ELR (cell line): ENCODE measurements at places on chromosomes 7 and 10.
A peak's percentile ranks its signal among the peaks of the same experiment; 100 is the strongest.

GRCh38 chr10:3095373-3096139 lies 28.2 kb downstream of the PFKP start:
- DNase-seq = peak; percentile 100

- no peak for DNase-seq
Observed at GRCh38 chr10:26323219-26323618, 106.6 kb downstream of the GAD2 start.

- DNase-seq = peak; percentile 75
Observed at GRCh38 chr7:111083413-111083812, 7.5 kb upstream of the LRRN3 start.

DNA sequence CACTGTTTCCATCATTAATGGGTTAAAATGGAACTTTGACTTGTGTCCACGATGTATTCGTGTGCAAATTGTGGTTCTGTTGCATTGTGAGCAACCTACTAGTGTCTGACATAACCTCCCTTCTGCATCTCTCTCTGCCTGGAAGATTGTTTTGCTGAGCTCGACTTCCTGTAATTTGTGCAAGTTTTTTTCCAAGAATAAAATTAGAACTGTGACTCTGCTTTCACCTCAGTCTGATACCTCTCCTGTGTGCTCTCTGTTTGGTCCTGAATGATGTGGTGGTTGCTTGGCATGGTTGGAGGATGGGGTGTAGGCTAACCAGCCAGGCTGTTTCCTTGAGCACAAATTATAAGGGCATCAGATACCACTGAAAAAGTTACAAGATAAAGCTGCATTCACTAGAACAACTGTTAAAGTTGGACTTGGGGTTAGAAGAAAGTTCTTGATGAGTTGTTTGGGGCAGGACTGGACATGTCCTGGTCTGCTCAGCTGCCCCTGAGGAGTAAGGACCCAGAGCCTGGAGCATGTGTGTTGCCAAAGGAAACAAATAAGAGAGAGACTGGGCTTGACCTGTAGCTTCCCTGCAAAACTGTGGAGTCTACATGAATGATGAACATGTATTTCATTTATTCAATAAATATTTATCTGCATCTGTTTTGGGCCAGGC lies 1.9 kb upstream of the VOPP1 start:
- no peak for DNase-seq

DNA sequence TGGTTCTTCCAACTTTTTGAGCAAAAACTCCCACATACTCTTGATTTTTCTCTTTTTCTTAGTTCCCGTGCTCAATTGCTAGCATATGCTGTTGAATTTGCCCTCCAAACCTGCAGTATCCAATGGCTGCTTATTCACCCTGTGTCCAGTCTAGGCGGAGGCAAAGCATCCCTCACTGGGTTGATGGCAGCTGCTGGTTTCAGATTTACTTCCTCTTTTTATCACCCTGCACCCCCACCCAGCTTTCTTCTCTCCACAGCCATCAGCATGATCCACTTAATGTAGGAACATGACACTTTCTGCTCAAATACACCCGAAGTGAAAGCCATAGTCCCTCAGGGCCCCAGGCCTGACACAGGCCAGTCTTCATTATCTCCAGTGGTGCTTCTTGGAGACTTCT lies 87.6 kb upstream of the ADARB2 start:
- DNase-seq = no peak

GRCh38 chr7:50275430-50275829 lies 29.1 kb upstream of the IKZF1 start:
- no peak for DNase-seq

GRCh38 chr7:123716877-123717276 lies 31.9 kb downstream of the WASL start:
- no peak for DNase-seq

- DNase-seq = peak; percentile 69
Observed at GRCh38 chr10:97612386-97612785, 20.9 kb downstream of the MORN4 start.

DNA sequence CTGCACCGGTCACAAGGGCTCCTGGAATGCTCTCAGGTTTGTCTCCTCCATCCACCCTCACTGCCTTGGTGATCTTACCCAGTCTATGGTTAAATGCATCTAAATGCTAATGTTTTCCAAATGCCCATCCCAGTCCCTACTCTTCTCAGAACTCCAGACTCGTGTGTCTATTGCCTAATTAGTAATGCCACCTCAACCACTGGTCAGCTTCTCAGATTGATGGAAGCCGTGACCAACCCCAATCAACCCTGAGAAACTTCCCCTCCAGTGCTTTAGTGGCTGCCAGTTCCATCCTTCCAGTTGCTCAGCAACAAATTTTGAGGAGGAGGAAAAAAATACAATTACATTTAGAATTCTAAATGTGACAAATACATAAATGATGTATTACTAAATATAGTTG lies 18.6 kb downstream of the NUDCD3 start:
- DNase-seq = no peak

DNA sequence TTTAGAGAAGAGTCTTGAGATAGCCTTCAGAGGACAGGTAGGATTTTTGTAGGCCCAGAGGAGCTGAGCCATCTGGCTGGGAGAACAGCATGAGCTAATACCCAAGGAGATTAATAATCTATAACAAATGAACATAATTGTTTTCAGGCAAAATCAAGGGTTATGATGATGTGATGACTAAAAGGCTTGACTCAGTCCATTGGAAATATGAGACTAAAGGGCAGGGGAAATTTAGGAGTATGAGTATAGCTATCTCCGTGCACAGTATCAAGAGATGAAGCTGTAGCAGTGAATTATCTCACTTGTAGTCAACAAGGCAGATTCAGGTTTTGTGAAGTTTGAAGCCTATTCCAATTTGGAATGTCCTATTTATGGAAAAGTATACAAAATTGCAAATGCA lies 40.1 kb downstream of the CSTF2T start:
- no peak for DNase-seq

DNA sequence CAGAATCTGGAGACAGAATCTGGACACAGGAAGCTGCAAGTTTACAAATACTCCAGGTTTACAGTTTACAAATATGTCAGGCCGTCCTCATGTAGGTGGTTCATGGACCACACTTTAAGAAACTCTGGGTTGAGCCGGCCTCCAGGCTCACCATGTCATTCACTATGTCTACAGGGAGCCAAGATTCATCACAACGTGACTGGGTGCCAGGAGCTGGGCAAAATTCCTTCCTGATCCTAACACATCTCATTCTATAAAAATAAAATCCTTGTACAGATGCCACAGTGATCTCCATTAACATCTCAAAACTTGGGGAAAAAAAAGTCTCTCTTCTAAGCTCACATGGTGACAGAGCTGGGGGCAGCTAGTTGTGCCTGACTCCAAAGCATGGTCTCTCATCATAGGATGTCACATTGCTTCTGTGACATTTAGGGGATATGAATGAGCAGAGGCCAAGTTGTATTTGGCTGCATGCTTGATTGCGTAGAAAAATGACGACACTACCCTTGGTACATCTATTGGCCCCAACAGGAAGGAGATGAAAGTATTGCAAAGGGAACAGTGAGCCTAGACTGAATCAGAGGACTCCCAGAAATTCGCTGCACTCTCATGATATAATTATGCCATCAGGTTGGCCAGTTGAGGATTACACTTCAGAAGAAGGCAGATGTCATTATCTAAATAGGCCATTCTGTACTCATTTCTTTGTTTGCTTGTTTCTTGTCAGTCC lies 35.9 kb downstream of the MTURN start:
- DNase-seq = peak; percentile 19

GRCh38 chr7:27179030-27179429 lies 4.9 kb upstream of the HOXA10 start:
- DNase-seq = peak; percentile 58

GRCh38 chr7:98054585-98054984 lies 52.1 kb upstream of the LMTK2 start:
- DNase-seq = peak; percentile 44

DNA sequence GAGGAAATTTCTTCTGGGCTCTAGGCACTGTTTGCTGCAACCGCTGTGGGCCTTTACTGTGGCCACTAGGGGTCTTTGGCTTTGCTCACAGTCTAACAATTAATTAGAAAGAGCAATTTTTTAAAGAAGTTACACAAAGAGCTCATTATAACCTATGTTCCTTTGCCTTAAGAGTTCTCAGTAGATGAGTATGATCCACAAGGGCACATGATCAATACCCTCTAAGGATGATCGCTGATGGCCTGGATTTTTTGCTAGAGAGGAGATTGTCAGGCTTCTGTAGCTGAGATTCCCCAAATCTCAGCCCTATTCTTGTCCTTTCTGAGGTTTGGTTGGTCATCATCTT lies 80.8 kb upstream of the RHOBTB1 start:
- DNase-seq = peak; percentile 49
